ENCODE measurements at places on chromosomes 12 and 14.
A peak's percentile ranks its signal among the peaks of the same experiment; 100 is the strongest.

- no peak for DNase-seq
Observed at GRCh38 chr14:93116676-93117200, 1.0 kb upstream of the ITPK1 start.

DNA sequence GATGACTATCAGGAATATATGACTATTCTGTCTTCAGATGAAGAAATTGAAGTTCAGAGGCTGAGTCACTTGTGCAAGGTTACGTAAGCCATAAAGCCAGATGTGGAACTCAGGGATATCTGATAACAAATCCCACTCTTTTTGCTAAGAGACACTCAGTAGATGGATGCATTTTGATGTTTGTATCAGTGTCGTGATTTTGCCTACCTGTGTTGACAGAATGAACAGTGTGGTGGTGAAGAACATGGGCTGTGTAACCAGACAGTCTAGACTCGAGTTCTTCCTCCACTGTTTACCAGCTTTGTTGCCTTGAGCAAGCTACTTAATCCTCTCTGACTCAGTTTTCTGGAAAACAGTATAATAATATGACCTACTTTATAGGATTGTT lies 93.9 kb downstream of the DAAM1 start:
- no peak for DNase-seq

GRCh38 chr14:93736378-93737014 lies 51.8 kb downstream of the PRIMA1 start:
- DNase-seq = no peak

- DNase-seq = no peak
Observed at GRCh38 chr12:53735556-53735955, 8.3 kb upstream of the CALCOCO1 start.

- DNase-seq = no peak
Observed at GRCh38 chr14:71532344-71532743, 399.9 kb upstream of the RGS6 start.

- DNase-seq = no peak
Observed at GRCh38 chr12:50689437-50689836, 74.5 kb upstream of the ATF1 start.

GRCh38 chr14:89753828-89754412 lies 200.6 kb downstream of the EFCAB11 start:
- no peak for DNase-seq

- no peak for DNase-seq
Observed at GRCh38 chr14:80669426-80669825, 272.1 kb downstream of the CEP128 start.

GRCh38 chr12:14844401-14844800 lies 1.1 kb upstream of the ART4 start:
- no peak for DNase-seq

- no peak for DNase-seq
Observed at GRCh38 chr14:33184587-33184986, 245.9 kb downstream of the NPAS3 start.

DNA sequence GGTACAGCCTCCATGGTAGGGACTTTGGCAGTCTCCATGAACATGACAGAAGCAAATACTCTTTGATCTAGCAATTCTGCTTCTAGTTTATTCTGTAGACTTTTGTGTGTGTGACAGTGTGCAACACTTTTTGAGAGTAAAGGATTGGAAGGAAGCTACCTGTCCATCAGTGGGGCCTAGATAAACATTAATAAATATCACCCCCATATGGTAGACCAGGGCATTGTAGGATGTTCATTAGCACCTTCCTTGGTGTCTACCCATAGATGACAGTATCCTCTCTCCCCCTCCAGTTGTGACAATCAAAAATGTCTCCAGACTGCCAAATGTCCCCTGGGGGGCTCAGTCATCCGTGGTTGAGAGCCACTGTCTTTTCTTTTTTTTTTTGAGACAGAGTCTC lies 10.8 kb downstream of the SNRNP35 start:
- peak; percentile 26 for DNase-seq

DNA sequence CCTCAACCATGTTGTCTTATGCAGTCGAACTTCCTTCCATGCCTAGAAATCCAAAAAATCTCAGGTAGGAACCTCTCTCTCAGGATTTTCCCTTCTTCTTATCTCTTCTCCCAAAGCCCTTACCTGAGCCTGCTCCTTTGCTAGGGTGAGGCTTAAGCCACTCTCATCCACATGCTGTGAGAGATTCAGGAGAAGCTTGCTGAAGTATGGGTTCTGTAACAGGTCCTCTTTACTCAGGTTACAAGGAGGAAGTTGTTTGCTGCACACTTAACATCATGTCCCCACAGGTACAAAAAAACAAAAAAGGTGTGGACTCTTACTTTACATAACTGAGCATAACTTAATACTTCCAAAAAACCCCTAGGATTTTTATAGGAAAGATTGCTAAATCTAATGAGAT lies 4.5 kb downstream of the HAUS4 start:
- DNase-seq = no peak

DNA sequence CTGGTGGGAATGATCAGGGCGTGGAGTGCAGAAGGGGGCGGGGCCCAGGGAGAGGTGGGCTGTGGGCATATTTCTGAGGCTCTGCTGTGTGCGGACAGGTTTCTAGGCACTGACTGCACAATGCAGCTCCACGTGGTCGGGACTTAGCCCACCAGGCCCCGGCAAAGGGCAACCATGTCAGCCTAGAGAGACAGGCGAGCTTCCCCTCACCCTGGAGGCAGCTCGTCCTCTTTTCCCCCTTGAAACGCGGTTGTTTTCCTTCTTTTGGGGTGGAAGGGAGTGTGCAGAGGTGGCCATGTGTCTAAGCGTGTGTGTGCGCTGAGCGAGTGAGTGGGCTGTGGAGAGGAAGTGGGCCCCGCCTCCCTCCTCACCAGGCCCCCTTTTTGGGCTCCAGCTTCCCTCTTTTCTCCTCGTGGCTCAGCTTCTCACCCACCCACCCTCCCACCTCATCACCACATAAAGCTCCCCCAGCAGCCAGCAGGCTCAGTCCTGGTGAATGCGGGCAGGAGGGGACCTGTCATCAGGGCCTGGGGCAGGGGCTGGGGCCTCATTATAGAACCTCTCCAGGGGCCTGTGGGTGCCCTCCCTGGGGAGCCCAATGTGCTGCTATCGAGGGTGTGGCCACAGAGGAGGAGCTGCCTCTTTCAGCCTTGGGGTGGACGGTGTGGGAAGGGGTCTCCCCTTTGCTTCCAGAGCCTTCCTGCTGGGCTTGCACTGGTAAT lies 22.0 kb downstream of the LRTM2 start:
- DNase-seq = peak; percentile 36

DNA sequence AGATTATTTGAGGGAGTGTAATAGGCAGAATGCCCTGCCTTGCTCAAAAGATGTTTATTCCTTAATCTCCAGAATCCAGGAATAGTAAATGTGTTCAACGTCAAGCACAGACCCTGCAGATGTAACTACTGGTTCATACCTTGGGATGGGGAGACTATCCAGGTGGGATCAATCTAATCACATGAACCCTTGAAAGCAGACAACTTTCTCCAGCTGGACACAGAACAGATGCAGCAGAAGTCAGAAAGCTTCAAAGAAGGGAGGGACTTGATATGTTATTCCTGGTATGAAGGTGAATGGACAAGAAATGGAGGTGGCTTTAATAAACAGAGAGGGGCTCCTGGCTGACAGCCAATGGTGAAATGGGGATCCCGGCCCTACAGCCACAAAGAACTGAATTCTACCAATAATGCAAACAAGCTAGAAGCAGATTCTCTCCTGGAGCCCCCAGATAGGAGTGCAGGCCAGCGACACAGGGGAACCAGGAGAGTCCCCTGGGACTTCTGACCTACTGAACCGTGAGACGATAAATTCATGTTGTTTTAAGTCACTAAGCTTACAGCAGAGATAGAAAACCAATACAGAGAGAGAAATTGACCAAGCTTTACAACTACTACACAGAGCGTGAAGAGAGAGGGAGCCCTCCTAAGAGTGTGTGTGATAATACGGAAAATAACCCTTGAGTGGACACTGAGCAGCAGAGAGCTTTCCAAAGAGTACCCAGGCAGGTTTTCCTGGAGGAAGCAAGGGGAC lies 133.5 kb upstream of the TMEM132C start:
- DNase-seq = no peak

DNA sequence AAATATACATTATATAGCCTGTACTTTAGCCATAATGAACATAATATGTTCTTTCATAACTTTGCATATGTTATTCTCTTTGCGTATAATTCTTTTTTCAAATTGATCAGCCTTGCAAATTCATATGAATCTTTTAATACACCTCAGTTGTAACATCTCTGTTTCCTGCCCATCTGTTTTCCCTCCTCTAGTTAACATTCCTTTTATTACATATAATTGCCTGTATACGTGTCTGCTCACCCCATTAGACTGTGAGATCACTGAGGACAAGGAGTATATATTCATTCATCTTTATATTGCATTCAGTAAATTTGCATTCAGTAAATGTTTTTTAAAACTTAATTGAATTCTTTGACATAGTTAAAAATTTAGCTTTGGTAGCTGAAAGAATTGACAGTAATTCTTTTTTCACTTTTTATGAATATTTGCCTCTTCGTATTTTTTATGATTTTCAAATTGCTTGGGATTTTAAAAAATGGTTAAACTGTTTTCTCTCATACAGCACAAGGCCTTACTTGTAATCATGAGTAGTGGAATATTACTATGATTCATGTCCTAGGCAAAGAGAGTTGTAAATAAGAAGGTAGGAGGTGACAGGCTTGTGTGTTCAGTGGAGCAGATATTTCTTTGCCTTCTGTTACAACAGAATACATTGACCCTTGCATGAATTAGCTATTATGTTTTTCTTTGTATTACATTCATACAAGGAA lies 32.8 kb upstream of the KLHL42 start:
- DNase-seq = no peak

DNA sequence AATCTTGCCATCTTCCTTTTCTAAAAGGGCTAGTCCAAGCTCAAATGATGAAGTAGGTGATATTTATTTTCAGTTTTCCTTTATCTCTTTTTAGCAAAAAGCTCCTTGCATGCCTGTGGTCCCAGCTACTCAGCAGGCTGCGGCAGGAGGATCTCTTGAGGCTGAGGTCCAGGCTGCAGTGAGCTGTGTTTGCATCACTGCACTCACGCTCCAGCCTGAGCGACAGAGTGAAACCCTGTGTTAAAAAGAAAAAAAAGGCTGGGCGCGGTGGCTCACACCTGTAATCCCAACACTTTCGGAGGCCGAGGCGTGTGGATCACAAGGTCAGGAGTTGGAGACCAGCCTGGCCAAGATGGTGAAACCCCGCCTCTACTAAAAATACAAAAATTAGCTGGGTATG lies 5.0 kb downstream of the TMEM116 start:
- DNase-seq = no peak

- DNase-seq = no peak
Observed at GRCh38 chr12:130611026-130611905, 104.8 kb downstream of the RIMBP2 start.

DNA sequence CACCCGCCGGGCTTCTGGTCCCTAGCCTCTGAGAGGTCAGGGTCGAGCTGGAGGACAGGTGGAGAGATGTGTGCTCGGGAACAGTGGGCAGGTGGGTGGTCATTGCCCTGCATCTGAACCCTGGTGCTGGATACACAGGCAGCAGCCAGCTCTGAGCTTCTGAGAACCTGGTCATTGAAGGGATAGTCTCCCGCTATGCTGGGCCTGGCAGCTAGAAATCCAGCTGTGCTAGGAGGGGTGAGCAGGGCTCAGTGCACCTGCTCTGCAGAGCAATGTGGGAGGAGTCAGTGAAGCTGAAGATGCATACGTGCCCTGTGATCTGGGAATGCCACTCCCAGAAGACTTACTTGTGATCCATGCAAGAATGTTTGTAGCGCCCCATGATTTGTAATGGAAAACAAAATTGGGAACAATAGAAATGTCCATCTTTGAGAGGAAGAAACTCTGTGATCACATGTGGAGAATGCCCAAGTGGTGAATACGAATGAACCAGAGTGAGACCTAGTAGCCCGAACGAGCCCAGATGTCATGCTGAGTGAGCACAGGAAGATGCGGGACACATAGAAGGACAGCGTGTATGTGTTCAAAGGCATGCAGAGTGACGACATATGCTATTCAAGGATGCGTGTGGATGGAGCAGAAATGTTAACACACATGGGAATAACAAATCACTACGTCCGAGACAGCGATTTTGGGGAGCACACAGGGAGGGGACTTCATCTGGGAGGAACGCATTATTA lies 63.4 kb downstream of the AACS start:
- DNase-seq = no peak

DNA sequence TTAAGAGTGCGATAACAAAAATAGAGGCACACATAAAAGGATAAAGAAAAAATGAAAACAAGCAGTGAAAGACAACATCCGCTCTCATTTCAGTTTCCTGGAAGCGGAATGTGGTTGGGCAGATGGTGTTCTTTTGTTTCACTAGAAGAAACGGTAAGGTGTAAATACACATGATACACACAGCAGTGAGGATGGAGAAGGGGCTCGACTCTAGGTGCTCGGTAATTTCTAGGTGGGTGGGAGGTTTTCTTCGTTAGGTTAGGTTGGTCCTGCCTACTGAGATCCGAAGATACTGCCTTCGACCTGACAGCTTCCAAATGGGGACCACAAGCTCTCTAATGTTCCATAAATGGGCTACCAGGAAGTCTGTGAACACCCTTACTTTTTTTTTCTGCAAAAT lies 1082.5 kb downstream of the BCL11B start:
- DNase-seq = no peak

DNA sequence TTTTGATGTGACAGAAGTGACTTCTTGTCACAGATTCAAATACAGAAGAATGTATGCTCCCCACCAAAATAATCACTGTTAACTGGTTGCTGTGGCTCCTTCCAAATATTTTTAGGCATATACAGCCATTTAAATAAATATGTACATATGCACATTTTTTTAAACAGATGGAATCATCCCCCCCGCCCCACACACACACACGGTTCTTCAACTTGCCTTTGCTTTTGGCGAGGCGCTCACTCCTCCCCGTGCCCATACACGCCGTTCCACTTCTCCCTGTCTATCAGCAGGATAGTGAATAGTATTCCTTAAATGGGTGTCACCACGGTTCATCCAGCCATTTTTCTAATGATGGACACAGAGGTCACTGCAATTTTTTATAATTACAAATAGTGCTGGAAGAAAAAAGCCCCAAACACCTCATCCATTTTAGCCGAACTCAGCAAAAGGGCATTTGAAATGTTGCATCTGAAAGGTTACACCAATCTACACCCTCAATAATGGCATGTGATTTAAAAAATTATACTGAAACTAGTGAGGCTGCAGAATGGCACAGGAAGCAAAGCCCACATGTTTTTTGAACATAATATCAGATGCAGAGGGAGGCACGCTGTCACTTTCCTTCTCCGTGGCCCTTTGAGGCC lies 39.2 kb upstream of the MEG3 start:
- no peak for DNase-seq

- DNase-seq = no peak
Observed at GRCh38 chr14:104352493-104353220, 214.3 kb downstream of the KIF26A start.

DNA sequence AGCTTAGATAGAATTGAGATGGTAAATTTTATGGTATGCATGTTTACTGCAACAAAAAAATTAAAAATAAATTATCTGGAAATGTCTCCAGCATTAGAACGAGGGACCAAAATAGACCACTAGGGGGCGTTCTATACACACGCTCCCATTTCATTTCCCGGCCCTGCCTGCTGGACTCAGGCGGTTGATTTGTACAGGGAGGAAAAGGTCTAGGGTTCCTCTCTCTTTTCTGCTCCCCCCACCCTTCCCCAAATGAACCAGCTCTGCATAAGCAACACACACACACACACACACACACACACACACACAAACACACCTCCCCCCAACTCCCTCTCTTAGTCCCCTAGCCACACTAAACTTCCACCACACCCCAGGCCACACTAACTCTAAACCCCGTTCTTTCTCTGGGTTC lies 7.8 kb upstream of the DTX1 start:
- peak; percentile 40 for DNase-seq

Data from AML-193 (cell line).